Hematopoietic multipotent progenitor cell treated with erythropoietin and hydrocortisone succinate and interleukin-3 and kit ligand, for 4 days (in vitro differentiated cells): ENCODE measurements at places on chromosomes 3 and 15.

- no peak for DNase-seq
Measured at GRCh38 chr3:47011371-47011770, 31.9 kb downstream of the NBEAL2 start.

DNA sequence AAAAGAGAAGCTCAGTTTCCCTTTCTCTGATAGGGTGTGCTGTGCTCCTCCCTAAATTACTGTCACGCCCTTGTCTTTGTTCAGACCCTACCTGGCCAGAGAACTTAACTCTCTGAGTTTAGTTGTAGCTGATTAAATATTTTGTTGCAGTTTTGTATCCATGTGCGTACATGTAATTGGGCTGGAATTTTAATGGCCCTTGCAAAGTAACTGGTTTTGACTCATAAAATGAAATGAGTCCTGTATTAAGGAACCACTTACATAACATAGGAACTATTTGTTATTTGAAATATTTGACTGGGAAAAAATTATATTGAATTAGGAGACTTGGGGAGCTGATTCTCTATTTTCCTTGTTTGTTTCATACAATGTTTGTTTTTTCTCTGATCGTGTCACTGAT is 80.2 kb downstream of the LRRK1 start:
- no peak for DNase-seq

GRCh38 chr15:91055548-91056331 is 33.3 kb upstream of the VPS33B start:
- peak; percentile 79 for DNase-seq

DNA sequence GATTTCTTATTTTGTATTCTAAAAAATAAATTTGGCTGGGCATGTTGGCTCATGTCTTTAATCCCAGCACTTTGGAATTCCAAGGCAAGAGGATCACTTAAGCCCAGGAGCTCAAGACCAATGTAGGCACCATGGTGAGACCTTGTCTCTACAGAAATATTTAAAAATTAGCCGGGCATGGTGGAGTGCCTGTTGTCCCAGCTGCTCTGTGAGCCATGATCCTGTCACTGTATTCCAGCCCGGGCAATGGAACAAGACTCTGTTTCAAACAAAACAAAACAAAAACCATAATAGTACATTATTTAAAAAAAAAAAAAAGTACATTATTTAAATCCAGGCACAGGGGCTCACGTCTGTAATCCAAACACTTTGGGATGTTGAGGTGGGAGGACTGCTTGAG is 5.5 kb upstream of the RTF1 start:
- DNase-seq = no peak

GRCh38 chr15:96171853-96172296 is 158.6 kb upstream of the NR2F2 start:
- no peak for DNase-seq

GRCh38 chr3:54251705-54252104 is 129.4 kb downstream of the CACNA2D3 start:
- DNase-seq = no peak

DNA sequence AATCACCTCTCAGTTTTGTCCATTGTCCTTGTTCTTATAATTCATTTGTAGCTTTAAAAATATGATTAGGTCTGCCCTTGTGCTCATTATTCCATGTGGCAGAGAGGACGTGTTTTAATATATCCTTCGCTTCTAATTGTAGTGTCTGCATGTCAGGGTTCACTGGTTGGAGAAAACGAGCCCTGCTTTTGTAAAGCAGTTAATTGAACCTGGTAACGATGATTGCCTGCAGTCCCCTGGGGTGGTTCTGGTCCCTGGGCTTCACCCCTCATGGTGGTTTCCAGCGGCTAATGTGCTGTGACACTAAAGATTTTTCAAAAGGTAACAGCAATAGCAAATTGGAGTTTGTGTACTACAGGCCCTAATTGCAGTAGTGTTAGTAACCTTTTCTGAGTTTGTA is 299.6 kb downstream of the CACNA2D3 start:
- no peak for DNase-seq

- DNase-seq = peak; percentile 67
Measured at GRCh38 chr3:139797724-139798343, 120.1 kb upstream of the NMNAT3 start.

- no peak for DNase-seq
Measured at GRCh38 chr15:77826006-77826695, 193.4 kb upstream of the LINGO1 start.

DNA sequence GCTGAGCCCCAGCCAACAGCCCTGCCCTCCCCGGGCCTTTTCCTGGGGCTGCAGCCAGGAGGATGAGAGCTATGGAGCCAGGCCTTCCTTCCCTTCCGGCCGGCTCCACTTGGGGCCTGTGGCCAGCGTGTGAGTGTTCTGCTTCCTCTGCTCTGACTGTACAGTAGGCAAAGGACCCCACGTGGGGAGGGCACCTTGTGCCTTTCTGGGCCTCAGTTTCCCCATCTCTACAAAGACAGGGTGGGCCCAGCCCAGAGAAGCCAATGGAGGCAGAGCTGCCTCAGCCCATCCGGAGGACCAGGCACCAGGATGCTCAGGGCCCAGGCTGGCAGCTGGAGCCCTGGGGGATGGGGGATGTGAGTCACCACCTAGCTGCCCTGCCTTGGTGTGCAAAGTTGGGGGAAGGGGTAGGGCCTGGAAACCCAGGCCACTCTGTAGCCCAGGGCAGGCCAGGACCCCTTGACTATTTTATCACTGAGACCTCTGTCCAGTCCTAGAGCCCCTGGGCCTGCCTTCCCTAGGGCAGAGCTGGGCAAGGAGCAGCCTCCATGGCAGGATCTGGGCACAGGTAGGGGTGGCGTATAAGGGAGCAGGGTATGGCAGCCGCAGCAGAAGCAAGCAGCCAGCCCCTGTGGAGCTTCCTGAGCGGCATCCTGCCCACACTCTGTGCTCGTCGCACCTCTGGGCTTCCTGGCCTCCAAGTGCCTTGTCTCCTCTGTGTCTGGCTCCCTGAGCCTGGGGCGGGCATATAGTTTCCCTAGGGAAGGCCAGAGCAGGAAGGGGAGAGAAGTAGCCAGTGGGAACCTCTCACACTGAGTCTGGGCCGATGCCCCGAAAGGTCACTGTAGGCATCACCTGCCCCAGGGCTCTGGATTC is 1.8 kb downstream of the PSTPIP1 start:
- DNase-seq = no peak

GRCh38 chr3:25587094-25587493 is 77.6 kb downstream of the TOP2B start:
- DNase-seq = no peak

- DNase-seq = no peak
Measured at GRCh38 chr3:134955874-134956273, 160.8 kb downstream of the EPHB1 start.

- no peak for DNase-seq
Measured at GRCh38 chr15:69790632-69791031, 307.1 kb downstream of the TLE3 start.

DNA sequence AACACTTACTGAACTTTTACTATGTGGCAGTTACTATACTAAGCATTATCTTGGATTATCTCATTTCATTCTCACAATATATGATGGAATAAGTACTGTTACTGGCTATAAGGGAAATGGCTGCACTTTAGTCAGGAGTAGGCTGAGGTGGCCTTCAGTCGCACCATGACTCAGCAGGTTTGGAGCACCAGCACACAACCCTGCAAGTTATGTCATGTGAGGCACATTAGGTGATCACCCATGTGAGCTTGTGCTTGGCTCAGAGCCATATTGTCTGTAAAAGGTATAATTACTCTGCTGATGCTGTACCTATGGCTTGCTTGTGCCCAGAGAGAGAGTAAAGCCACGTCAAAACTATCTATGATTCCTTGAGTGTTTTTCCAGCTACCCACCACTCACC is 54.1 kb upstream of the TIPARP start:
- peak; percentile 33 for DNase-seq

DNA sequence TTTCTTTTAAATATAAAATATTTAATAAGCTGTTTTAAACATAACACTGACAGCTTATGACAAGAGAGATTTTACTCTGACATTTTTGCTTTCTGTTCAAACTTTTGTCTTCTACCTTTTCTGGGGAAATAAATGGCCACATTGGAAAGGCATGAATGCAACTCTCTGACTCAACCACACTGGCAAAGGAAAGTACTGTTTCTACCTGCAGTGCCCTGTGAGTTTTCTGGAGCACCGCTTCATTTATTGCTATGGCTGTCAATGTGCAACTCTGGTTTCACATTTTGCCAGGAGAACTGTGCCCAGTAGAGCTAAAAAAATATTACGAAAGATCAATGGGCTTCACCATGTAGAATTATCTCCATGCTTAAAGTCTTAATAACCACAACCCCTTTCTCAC is 15.1 kb downstream of the PDZRN3 start:
- DNase-seq = no peak

DNA sequence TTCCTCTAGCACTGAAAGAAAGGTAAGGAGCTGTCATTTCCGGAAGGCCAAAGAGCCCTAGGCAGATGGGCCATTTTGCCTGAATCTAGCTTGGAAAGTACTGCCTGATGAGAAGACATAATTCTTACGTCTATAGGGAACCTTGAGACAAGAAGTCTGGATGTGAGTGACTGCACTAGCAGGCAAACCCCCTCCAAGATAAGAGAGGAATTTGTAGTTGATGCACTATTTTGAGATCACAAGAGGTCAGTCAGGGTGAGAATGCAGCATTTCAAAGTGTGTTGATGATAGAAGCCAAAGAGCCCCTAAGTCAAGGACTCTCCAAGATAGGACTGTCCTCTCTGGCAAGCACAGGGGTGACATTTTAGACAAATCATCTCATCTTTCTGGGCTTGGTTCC is 99.2 kb downstream of the HES1 start:
- DNase-seq = no peak

DNA sequence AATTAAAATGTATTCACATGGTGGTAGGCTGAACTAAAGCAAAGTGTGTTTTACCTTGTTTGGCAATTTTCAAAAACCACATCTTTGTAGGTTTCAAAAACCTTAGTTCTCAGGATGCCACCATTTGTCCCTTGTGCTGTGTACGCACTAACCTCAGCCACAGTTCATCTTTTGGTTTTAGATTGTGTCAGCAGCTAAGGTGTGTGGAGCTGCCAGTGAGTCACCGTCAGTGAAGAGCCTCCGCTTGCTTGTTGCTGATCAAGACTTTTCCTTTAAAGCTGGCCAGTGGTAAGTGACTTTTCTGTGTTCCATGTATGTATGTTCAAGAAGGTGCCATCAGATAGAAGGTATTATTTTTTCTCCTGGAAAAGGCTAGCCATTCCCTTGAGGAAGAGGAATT is 21.1 kb downstream of the OXNAD1 start:
- no peak for DNase-seq

GRCh38 chr15:57375827-57376695 is at the start of gene CGNL1:
Gene CGNL1, plus strand, starts transcription at chr15:57376505. Its CDS starts 61,495 bp downstream, at chr15:57438000.
- DNase-seq = no peak

- DNase-seq = no peak
Measured at GRCh38 chr3:73490453-73491286, 134.1 kb downstream of the PDZRN3 start.
